HFFc6 (cell line): ENCODE measurements at places on chromosomes 5 and 9.
A peak's percentile ranks its signal among the peaks of the same experiment; 100 is the strongest.

DNA sequence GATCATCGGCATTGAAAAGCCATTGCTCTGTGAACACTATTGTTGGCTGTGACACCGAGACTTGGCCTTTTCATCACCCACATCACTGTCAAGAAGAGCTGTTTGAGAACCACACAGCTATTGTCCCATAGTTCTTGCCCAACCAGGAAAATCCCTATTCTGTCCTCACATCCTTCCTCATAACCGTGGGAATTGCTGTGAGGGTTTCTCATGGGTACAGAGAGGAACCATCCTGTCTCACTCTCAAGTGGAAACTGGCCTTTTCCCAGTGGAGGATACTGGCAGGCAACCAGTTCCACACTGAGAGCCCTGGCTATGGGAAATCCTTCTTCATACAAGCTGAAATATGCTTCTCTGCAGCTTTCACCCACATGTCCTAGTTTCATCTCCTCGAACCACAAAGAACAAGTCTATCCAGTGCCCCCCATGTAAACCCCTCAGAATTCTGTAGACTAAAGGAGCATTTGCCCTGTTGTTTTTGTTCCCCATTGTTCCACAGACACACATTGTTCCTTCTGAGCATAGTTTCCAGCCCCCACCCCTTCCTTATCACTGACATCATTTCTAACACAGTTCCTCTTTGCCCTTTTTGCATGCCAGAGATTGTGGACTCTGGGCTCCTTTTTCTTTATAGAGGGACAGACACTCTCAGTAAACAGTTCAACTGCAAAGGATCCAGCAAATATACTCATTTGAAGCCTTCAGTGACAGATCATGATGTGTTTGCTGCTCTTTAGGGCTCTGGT is 57.8 kb upstream of the C5orf46 start:
- no peak overlapping the region for H3K27ac ChIP-seq
- H3K4me3 ChIP-seq, result no peak overlapping the region
- H3K36me3 ChIP-seq, result no peaks in the 10 kb centered on the region
- H3K27me3 ChIP-seq, result no peaks in the 10 kb centered on the region; the same call in 1 of the 2 replicates
- DNase-seq, result no peak
- no peaks in the 10 kb centered on the region for H3K4me1 ChIP-seq

- H3K27me3 ChIP-seq, result no peaks in the 10 kb centered on the region
- H3K4me3 ChIP-seq, result no peak overlapping the region
- H3K27ac ChIP-seq, result no peak overlapping the region
Measured at GRCh38 chr9:37342895-37343294, 79.6 kb upstream of the GRHPR start.

DNA sequence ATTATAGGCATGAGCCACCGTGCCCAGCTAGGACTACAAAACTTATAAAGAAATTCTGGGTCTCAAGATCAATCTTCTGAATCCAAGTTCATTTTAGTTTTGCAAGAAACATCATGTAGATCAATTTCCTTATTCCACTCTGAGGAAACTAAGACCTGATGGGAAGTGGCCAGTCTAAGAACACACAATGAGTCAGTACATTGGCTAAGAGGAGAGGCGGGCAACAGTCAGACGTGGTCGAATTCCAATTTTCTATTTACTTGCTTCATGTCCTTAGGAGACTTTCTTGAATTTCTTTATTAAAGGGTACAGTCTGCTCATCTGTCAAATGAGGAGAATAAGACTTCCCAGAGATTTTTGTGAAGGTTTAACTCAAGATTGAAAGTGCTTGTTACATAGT is 432.1 kb upstream of the BRINP1 start:
- H3K27me3 ChIP-seq, result peaks cover 2% of the 10 kb centered on the region; the same call in 1 of the 2 replicates
- no peak for DNase-seq
- no peaks in the 10 kb centered on the region for H3K36me3 ChIP-seq

- H3K36me3 ChIP-seq, result no peaks in the 10 kb centered on the region; the same call in 1 of the 2 replicates
- no peaks in the 10 kb centered on the region for H3K27me3 ChIP-seq
- no peaks in the 10 kb centered on the region for H3K4me1 ChIP-seq
- H3K27ac ChIP-seq, result no peak overlapping the region
- DNase-seq, result no peak
Measured at GRCh38 chr9:82680179-82680935, 382.6 kb downstream of the RASEF start.

DNA sequence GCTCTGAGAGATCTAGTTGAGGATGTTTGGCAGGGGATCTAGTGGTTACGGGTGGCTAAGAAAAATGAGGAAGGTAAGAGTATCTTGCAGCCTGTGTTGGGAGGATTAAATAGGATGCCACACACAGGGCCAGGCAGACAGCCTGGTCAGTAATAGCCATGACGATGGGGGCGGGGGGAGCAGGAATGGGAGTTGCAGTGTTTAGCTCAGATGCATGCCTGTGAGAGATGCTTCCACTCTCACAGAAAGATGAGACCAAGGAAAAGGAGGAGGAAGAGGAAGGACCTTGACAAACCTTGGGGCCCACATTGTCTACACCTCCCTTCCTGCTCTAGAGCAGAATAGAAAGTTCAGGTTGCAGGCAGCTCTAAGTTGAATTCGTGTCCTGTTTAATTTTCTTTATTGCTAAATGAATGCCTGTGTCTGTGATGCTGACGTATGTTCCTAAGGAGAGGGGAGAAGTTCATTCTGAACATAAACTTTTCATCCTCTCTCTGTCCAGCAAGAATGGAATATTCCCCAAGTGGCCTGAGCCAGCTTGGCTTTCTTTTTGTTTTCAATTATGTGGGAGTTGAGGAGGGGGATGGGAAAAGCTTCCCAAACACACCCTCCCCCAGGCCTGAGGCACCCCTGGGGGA is 28.7 kb downstream of the TGFBI start:
- peak overlapping the region; percentile 80 for H3K27ac ChIP-seq
- H3K4me1 ChIP-seq, result peaks cover 74% of the 10 kb centered on the region
- H3K27me3 ChIP-seq, result no peaks in the 10 kb centered on the region; the same call in 1 of the 2 replicates
- DNase-seq, result no peak
- peaks cover 62% of the 10 kb centered on the region for H3K36me3 ChIP-seq
